ENCODE measurements at places on chromosomes 2 and 18. TPM values are rescaled to one million over a fixed set of nuclear protein-coding genes. Genes with fewer than 3 reads are reported as not detected.

CCDC102B gene
- 9.7 TPM for polyA plus RNA-seq

RESP18 gene
- not detected for polyA plus RNA-seq

DNA sequence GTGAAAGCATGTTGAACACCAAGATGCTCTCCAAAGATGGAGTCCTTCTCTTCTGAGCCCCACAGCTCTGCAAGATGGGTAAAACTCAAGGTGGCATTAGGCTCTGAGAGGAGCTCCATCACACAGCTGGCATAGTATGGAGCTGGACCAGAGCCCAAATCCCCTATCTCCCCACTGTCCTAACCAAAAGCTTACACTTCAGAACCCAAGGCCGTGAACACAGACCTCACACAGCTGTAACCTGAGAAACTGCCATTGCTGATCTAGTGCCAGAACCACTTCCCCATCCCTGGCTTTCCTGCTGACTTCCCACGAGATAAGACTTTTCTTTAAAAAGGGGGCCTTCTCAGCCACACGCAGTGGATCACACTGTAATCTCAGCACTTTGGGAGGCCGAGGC, 25.0 kb downstream of the TTC32 start:
- H3K27me3 ChIP-seq, result peaks cover 11% of the 10 kb centered on the region
- no peaks in the 10 kb centered on the region for H3K36me3 ChIP-seq
- no peaks in the 10 kb centered on the region for H3K4me1 ChIP-seq
- no peak overlapping the region for H3K4me3 ChIP-seq

- no peaks in the 10 kb centered on the region for H3K27me3 ChIP-seq
- H3K4me3 ChIP-seq, result no peak overlapping the region
- peak; percentile 46 for DNase-seq
- no peak overlapping the region for H3K27ac ChIP-seq
Observed at GRCh38 chr18:45320724-45321123, 294.6 kb upstream of the SLC14A2 start.

DNA sequence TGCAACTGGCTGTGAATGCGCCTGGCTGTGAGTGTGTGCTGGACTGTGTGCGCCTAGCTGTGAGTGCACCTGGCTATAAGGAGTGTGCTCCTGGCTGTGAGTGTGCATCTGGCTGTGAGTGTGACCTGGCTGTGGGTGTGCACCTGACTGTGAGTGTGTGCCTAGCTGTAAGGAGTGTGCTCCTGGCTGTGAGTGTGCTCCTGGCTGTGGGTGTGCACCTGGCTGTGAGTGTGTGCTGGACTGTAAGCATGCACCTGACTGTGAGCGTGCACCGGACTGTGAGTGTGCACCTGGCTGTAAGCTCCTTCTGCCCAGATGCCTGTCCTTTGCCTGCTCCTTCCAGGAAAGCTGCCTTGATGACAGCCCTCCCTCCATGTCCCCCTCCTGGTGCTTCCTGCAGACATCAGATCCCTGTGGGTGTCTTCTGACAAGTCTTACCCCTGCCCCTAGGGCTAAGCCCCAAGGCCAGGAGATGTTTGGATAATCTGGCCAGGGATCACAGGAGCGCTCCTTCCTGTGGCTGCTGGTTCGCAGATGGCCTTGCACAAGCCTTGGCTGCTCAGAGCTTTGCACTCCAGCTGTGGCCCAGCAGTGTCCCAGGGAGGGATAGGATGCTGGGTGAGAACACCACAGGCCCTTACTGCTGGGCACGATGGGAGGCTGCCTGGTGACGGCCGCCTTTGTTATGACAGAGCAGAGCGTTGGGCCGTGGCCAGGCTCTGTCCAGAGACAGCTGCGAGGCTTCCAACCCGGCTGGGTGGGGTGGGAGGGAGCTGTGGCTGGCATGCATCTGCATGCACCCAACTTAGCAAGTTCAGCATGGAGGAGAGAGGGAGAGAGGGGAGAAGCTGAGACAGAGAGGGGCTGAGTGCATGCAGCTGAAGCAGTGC, 89.9 kb downstream of the GLI2 start:
- DNase-seq, result peak; percentile 70
- peak overlapping the region; percentile 34 for H3K27ac ChIP-seq
- peaks cover 29% of the 10 kb centered on the region for H3K4me1 ChIP-seq
- H3K4me3 ChIP-seq, result no peak overlapping the region
- H3K36me3 ChIP-seq, result no peaks in the 10 kb centered on the region
- no peaks in the 10 kb centered on the region for H3K27me3 ChIP-seq

GRCh38 chr18:46536215-46536874, 120.7 kb downstream of the LOXHD1 start:
- no peaks in the 10 kb centered on the region for H3K4me1 ChIP-seq
- no peaks in the 10 kb centered on the region for H3K27me3 ChIP-seq
- peak; percentile 55 for DNase-seq
- no peak overlapping the region for H3K4me3 ChIP-seq
- H3K36me3 ChIP-seq, result no peaks in the 10 kb centered on the region

DNA sequence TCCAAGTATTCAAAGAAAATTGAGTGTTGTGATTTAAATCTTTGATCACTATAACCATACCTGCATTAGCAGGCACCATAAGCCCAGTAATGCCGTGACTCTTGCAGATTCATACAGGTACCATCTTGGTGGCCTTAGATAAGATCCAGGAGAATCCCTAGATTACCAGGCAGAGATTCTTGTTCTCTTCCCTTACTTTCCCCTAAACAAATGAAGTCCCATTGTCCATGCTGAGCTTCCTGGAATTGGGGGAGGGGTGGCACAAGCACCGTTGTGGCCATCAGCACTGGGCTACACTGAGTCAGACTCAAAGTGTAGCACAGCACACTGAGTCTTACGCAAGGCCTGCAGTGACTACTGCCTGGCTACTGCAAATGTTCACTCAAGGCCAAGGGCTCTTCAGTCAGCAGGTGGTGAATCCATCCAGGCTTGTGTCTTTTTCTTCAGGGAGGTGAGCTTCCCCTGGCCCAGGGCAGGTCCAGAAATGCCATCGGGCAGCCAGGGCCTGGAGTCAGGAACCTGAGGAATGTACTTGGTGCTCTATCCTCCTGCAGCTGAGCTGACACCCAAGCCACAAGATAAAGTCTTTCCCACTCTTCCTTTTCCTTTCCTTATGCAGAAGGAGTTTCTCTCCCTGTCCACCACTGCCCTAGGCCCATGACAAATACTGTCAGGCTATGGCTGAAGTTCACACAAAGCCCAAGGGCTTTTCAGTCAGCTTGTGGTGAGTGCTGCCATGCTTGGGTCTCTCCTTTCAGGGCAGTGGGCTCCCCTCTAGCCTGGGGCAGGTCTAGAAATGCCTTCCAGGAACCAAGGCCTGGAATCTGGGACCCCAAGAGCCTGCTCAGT, 52.6 kb downstream of the CD28 start:
- H3K27me3 ChIP-seq, result no peaks in the 10 kb centered on the region
- DNase-seq, result peak; percentile 84

- no peaks in the 10 kb centered on the region for H3K36me3 ChIP-seq
- no peaks in the 10 kb centered on the region for H3K4me1 ChIP-seq
- DNase-seq, result no peak
- H3K27ac ChIP-seq, result no peak overlapping the region
Observed at GRCh38 chr2:118989481-118989880, 47.5 kb downstream of the MARCO start.

DNA sequence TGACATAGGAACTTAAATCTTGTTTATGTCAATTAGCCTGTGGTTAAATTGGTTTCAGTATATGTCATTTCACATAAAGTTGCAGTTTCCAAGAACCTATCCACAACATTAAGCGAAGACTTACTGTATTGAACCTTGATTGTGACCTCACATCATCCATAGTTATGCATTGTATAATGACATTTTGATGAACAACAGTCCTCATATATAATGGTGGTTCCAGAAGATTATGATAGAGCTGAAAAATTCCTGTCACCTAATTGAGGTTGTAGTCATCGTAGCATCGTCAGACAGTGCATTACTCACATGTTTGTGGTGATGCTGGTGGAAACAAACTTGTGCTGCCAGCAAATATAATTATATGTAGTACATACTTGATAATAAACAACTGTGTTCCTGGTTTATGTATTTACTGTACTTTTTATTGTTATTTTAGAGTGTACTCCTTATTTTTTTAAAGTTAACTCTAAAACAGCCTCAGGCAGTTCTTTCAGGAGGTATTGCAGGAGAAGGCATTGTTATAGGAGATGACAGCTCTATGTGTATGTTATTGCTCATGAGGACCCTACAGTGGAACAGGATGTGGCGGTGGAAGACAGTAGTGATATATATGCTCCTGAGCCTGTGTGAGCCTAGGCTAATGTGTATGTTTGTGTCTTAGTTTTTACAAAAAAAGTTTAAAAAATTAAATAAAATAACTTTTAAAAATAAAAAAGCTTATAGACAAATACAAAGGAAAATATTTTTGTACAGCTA, 56.6 kb downstream of the UBE2E3 start:
- H3K27me3 ChIP-seq, result no peaks in the 10 kb centered on the region
- DNase-seq, result peak; percentile 86
- no peak overlapping the region for H3K4me3 ChIP-seq
- peak overlapping the region; percentile 61 for H3K27ac ChIP-seq
- peaks cover 9% of the 10 kb centered on the region for H3K4me1 ChIP-seq

DNA sequence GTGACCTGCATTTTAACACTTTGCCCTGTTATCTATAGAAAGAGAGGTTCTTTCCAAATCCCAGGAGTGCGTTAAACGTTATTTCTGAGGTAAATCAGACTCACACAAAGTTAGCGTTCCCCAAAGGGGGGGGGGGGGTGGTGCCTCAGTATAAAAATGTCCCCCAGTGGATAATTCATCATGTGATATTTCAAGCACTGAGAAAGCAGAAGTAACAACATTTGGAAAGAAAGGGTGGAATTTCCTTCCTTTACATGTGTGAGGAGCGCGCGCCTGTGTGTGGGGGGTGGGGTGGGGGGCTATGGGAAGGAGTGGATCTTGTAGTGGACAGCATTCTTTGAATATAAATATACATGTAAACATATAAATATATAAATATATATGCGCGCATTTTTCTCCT, 630.9 kb downstream of the NYAP2 start:
- no peaks in the 10 kb centered on the region for H3K36me3 ChIP-seq
- no peaks in the 10 kb centered on the region for H3K4me1 ChIP-seq
- no peaks in the 10 kb centered on the region for H3K27me3 ChIP-seq
- no peak for DNase-seq
- no peak overlapping the region for H3K27ac ChIP-seq
- peak overlapping the region; percentile 75 for H3K4me3 ChIP-seq

GRCh38 chr2:116224610-116225009, 1589.9 kb upstream of the DDX18 start:
- H3K27ac ChIP-seq, result no peak overlapping the region
- DNase-seq, result no peak
- no peaks in the 10 kb centered on the region for H3K27me3 ChIP-seq
- H3K4me1 ChIP-seq, result no peaks in the 10 kb centered on the region

- no peaks in the 10 kb centered on the region for H3K36me3 ChIP-seq
- H3K27ac ChIP-seq, result no peak overlapping the region
- no peak overlapping the region for H3K4me3 ChIP-seq
- H3K4me1 ChIP-seq, result no peaks in the 10 kb centered on the region
- no peaks in the 10 kb centered on the region for H3K27me3 ChIP-seq
Observed at GRCh38 chr2:141496810-141497209, 634.0 kb downstream of the LRP1B start.

DNA sequence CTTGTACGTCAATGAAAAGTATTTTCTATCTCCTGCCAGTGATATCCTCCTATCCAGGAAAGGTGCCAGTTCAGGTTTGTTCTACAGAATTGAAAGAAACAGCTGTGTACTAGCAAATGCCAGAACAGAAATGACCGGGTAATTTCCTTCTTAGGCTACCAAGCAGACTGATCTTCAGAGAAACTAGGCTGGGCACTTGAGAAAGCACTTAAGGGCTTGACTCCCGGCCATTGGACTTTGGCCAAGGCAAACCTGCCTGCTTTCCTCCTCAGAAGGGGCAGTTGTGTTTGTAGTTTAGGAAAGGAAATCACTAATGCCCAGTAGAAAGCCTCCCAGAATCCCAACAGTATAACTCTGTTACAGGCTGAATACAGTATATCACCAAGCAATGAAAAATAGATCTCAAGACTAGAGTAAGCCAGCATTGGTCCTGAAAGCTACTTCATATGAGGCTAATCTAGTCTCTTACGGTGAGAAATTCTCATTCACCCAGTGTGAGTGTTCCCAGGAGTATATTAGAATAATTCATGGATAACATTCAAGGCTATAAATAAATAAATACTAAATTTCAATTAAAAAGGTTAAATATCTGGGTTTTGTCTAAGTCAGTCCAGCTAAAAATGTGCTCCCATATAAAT, 43.0 kb upstream of the COL5A2 start:
- no peak overlapping the region for H3K4me3 ChIP-seq
- no peak overlapping the region for H3K27ac ChIP-seq
- H3K4me1 ChIP-seq, result peaks cover 7% of the 10 kb centered on the region
- DNase-seq, result peak; percentile 53
- H3K36me3 ChIP-seq, result no peaks in the 10 kb centered on the region

- H3K4me1 ChIP-seq, result no peaks in the 10 kb centered on the region
- H3K27me3 ChIP-seq, result no peaks in the 10 kb centered on the region
- H3K36me3 ChIP-seq, result no peaks in the 10 kb centered on the region
- no peak overlapping the region for H3K27ac ChIP-seq
- DNase-seq, result no peak
- no peak overlapping the region for H3K4me3 ChIP-seq
Observed at GRCh38 chr2:129293326-129293725, 686.1 kb upstream of the RAB6C start.

DNA sequence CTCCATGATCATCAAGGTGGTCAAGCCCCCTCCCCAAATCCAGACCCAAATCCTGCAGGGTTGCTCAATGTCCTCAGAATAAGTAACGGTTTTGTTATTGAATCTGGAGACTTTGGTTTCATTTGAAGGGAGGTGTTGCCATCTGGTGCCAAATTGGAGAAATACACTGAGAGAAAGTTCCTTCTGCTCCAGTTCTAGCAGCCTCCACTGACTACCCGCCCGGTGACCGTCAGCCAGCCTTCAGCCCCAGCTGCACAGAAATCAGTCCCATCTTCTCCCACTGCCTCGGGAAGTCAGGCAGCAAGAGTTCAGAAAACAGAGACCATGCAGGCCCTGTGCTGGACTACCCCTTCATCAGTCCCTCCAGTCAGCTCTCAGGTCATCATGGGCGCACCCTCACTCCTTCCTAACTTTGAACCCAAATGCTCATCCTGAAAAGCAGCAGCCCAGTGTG, 38.7 kb downstream of the PKDCC start:
- no peak overlapping the region for H3K27ac ChIP-seq
- H3K27me3 ChIP-seq, result no peaks in the 10 kb centered on the region
- H3K4me3 ChIP-seq, result no peak overlapping the region
- no peaks in the 10 kb centered on the region for H3K36me3 ChIP-seq
- DNase-seq, result peak; percentile 80

All from fibroblast of lung (primary cell).